ENCODE measurements at places on chromosomes 5 and 9.

GRCh38 chr5:132478366-132478871 is 12.2 kb downstream of the IRF1 start:
- DNase-seq = no peak

DNA sequence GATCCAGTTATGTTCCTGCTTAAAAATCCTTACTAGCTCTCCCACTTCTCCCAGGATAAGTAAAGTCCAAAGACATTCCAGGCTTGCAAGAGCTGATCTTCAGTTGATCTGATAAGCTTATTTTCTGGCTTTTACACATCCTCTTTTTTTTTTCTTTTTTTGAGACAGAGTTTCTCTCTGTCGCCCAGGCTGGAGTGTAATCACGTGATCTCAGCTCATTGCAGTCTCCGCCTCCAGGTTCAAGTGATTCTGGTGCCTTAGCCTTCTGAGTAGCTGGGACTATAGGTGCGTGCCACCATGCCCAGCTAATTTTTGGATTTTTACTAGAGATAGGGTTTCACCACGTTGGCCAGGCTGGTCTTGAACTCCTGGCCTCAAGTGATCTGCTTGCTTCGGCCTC is 37.3 kb upstream of the PTPN3 start:
- DNase-seq = no peak

GRCh38 chr9:91711755-91712601 is 238.1 kb downstream of the ROR2 start:
- DNase-seq = no peak

GRCh38 chr9:113963017-113963620 is 87.0 kb downstream of the ZNF618 start:
- no peak for DNase-seq

- DNase-seq = no peak
Observed at GRCh38 chr9:37776328-37776727, 8.5 kb downstream of the EXOSC3 start.

- DNase-seq = no peak
Observed at GRCh38 chr5:15791859-15792258, 291.9 kb downstream of the FBXL7 start.

DNA sequence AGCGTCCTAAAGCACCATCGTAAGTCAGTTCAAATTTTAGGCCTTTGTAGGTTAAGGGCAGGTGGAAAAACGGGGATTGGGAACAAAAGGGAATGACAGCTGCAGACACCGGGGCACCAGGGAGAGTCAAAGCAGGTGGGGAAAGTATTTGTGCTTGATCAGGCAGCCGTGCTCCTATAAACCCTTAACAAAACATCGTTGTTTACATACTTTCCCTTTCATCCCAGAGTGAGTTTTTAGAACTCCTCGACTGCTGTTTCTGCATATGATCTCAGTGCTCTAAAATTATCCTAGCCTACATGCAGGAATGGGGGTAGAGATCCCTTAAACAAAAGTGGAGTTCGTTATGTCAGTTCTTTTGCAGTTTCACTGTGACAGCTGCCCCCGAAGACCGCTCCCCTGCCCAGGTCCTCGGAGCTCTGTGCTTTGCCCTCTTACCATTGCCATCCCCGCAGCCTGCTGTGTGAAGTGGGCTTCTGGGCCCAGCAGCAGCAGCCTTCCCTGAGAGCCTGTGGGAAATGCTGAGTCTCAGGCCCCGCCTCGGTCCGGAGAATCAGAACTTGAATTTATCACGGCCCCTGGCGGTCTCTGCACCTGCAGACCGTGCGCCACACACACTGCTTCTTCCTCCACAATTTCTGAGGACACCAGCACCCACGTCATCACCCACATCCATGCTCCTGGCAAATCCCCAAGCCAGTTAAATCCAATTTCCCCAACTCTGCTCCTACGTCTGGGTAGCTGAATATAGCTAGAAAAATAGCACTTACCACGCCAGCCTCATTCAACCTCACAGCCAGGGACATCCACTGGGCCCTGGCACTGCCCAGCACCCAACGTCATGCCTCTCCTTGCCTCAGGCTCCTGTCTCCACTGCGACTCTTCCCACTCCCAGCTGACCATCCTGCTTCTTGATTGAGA is 86.8 kb downstream of the NSUN2 start:
- DNase-seq = no peak

DNA sequence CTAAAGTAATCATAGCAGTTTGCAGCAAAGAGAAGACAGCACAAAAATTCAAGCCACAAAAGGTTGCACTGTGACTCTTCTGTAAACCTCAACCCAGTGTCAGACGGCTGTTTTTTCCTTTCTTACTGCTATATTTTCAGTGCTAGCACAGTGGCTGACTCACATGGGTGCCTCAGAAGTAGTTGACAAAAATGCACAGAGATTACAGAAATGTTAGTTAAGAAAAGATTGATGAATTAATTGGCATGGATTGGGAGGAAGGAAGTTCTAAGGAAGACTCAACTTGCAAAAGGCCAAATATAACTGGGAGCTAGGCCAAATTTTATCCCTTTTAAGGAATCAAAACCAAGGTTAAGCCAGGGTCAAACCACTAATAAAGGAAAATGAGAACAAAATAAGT is 43.7 kb upstream of the ITGA1 start:
- no peak for DNase-seq

DNA sequence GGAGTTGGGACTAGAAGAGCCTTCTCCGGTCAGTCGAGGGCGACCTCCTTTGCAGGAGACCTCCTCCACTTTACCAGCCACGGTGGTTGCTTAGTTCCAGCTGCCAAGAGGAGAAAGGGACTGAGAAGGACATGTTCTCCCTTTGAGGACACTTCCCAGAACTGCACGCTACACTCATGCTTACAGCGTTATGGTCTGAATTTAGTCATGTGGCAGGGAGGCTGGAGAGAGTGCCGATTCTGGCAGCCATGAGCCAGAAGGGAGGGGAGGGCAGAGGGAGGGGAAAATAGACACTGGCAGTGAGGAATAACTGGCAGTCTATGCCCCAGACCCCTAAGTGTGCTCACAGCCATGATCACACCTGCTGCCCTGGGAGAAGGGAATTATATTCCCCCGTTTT is 47.8 kb downstream of the TSPAN17 start:
- no peak for DNase-seq

- DNase-seq = no peak
Observed at GRCh38 chr5:74149395-74149794, 491.1 kb downstream of the ENC1 start.

Data from heart left ventricle (tissue), 16 donors.